ENCODE measurements at places on chromosomes 12 and 14.
A peak's percentile ranks its signal among the peaks of the same experiment; 100 is the strongest.

GRCh38 chr12:104928036-104928745, 29.9 kb downstream of the SLC41A2 start:
- peak; percentile 80 for DNase-seq

DNA sequence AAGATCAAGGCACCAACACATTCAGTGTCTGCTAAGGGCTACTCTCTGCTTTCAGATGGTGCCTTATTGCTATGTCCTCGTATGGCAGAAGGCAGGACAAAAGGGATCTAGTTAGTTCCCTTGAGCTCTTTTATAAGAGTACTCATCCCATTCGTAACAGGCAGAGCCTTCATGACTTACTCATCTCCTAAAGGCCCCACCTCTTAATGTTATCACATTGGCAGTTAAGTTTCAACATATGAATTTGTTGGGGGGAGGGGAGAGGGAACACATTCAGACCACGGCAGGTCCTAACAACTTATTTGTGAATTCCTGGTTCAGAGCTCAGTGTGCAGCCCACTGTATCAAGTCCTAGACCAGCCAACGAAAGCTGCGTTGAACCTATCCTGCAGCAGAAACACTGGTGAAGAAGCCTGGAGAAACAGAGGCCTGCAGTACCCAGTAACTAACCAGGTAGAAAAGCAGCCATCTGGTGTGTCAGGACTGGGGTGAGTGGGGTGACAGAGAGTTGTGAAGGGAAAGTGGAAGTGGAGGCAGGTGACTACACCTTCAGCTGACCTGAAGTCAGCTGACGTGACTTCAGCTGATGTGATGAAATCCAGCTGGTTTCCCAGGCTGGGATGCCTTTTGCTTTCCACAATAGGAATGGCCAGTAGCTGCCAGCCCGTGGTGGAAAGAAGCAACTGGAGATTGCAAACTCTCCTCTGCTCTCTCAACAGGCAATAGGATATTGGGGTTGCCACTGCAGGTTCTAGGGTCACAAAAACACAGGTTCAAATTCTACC, 101.6 kb upstream of the PLXNC1 start:
- no peak for DNase-seq

GRCh38 chr14:90883782-90884181, 67.6 kb upstream of the TTC7B start:
- peak; percentile 8 for DNase-seq

- DNase-seq = no peak
Measured at GRCh38 chr12:97047361-97047760, 140.3 kb downstream of the NEDD1 start.

- no peak for DNase-seq
Measured at GRCh38 chr12:16920451-16920850, 314.5 kb upstream of the LMO3 start.

- DNase-seq = peak; percentile 20
Measured at GRCh38 chr12:60240891-60241290, 645.1 kb downstream of the SLC16A7 start.

DNA sequence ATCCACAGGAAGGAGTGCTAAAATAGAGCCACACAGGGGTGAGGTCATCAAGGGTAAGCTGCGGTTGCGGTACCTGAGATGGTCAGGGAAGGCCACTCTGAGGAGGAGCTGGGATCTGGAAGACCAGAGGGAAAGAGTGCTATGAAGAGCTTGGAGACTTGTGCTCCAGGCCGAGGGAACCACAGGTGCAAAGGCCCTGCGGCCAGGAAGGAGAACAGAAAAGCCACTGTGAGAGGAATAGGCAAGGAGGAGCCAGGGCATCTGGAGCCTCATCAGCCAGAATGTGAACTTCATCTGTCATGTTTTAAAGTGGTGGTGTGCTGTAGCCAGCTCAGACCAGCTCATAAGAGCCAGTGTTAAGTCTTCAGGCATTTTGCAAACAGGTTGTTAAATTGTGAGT, 5.5 kb upstream of the CCDC197 start:
- no peak for DNase-seq

DNA sequence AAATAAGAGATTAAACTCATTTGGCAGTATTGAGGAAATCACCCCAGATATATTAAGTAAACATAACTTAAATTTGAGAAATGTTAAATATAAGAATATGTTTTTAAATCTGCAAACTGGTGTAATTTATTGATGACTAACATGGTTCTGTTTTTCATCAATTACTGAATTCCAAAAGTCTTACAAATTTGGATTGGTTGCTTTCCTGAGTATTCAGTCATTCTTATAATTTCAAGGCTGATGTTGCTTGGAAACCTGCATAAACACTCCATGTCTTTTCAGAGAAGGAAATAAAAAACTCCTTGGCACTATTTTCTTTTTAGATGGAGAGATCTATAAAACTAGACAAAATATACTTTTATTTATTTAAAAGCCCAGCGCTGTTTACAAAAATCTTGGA, 71.7 kb downstream of the NOVA1 start:
- DNase-seq = peak; percentile 67

GRCh38 chr12:93180566-93180965, 197.2 kb upstream of the NUDT4 start:
- DNase-seq = no peak

DNA sequence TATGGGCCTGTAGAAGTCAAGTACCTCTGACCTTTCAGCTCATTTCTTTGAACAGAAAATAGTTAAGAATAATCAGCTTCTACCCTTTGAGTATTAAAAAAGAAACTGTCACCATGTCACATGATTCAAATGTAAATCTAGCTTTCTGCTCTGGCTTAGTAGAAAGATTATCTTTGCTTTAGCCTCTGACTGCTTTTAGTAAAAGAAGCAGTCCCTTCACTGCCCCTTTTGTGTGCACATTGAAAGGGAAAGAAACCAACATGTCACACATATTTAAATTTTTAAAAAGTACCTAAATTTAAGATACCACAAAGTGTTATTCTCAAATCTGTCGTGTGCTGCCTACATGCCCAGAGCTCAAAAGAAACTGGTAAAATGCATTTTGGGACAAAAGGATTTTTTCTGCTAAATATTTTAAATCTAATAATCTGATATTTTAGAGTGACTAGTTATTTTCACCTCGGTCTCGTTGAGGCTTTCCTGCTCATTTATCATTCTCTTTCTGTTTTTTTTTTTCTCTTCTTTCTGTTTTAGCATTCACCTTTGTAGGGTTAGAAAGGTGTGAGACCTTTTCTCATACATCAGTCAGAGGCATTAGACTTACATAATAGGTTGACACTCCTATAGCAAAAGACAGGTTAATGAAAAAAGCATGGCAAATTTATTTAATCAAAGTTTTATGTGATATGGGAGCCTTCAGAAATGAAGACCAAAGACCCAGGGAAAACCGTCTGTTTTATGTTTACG, 41.3 kb downstream of the SLC16A7 start:
- no peak for DNase-seq

- DNase-seq = no peak
Measured at GRCh38 chr12:24500831-24501230, 448.1 kb downstream of the BCAT1 start.

GRCh38 chr14:23623962-23624361, 12.2 kb upstream of the DHRS2 start:
- no peak for DNase-seq

GRCh38 chr14:64159588-64159987, 134.6 kb downstream of the ESR2 start:
- DNase-seq = no peak

- DNase-seq = no peak
Measured at GRCh38 chr12:109281452-109281851, 27.6 kb downstream of the FOXN4 start.

DNA sequence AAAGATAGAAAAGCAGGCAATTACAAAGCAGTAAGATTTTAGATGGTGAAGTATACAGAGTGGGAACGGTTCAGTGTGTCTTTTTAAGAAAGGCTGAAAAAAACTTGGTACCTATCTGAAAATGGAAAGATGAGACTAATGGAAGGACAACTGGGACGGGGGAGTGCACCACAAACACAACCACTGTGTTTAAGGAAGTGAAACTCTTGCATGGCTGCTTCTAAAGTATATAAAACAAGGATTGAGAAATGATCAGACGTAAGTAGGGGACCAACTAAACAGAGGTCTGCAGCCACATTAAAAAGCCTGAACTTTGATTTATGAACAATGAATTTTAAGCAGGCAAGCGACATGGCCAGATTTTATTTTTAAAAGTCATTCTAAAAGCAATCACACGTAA, 328.6 kb downstream of the MDGA2 start:
- DNase-seq = no peak

DNA sequence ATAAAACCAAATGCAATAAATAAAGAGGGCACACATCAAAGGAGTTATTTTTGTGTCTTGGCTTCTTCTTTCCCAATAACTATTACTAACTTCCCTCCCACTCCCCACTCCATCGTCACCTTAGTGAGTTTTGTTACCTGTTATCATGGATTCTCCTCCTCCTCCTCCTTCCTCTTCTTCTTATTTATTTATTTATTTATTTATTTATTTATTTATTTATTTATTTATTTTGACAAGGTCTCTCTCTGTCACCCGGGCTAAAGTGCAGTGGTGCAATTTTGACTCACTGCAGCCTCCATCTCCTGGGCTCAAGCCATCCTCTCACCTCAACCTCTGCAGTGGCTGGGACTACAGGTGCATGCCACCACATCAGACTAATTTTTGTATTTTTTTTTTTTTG, 26.4 kb downstream of the WIF1 start:
- DNase-seq = no peak

GRCh38 chr12:26119391-26119989, 5.3 kb downstream of the BHLHE41 start:
- DNase-seq = peak; percentile 78

DNA sequence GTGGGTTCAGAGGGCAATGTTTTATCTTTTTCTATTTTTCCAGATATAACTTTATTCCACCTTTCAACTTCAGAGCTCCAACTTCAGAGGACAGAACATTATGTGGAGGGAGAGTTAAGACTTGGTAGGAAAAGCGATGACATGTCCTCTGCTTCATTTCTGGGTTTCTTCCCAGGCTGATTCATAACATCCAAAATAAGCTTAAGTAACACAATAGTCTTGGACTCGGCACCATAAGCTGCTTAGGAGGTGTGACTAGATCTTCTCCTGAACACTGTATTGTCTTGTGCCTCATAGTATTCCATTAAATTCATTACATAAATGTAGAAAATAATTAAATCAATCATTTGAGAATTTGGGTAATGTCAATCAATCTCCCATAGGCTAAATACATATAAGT, 95.5 kb upstream of the PDE3A start:
- DNase-seq = no peak

Data from fibroblast of upper back skin (primary cell).